ENCODE measurements at places on chromosomes 5 and 9.

GRCh38 chr5:110909950-110910349, 161.6 kb upstream of the TSLP start:
- no peak for DNase-seq

DNA sequence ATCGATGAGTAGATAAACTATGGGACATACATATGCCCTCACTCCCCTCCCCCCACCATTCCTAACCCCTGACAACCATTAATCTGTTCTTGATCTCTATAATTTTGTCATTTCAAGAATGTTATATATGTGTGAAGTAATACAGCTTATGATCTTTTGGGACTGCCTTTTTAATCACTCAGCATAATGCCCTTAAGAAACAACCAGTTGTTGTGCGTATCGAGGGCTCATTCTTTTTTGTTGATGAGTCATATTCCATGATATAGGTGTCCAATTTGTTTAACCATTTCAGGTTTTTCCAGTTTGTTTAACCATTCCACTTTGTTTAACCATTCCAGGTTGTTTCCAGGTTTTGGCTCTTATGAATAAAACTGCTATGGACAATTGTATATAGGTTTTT, 75.6 kb downstream of the ARHGEF28 start:
- DNase-seq: no peak

DNA sequence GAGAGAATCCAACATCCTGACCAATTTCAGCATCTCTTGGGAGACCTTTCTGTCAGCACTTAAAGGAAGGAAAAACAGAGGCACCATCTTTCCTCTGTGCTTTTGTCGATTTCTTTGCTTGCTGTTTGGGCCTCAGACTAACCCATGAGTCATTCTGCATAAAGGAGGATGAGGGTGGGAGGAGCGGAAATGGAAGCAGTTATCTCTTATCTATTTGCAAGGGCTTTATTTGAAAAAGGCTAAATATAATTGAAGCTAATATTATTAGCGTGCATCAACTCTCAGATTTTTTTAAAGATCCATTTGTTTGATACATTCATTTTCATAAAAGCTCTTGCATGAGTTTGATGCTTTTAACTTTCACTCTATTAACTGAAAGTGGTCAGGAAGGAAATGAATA, 72.9 kb downstream of the ZNF622 start:
- DNase-seq: no peak

DNA sequence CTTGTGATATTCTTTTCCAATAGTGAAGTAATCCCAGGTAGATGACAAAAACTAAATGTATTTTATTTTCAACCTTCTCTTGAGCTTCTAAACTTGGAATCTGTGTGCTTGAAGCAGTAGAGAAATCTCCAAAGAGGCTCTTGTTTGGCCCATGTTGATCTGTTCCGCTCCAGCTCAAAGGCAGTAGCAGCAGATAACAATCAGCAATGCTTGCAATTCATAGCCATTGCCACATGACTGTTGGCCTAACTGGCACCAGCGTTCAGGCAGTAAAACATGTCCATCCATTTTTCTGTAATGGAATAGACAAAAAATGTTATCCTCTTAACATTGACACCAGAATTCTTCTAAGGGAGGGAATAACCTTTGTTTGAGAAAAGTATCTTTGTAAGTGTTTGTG, 270.7 kb upstream of the MSX2 start:
- DNase-seq: no peak

DNA sequence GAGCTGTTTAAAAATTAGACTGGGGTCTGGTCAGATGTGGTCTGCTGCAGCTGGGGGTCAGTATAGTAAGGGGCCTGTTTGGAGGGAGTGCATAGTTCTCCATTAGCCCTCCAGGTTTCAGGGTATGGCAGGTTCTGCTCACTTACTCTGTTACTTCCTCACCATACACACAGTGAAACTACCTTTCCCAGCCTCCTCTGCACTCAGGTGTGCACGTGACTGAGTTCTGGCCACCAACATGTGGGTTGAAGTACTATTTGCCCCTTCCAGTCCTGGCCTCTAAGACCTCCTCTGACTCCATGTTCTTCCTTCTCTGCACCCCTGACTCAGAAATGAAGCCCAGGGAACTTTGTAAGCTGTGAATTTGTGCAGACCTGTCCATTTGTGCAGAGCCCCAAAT, 190.5 kb upstream of the CLINT1 start:
- DNase-seq: no peak

- DNase-seq: no peak
These were observed 69.6 kb downstream of the IL31RA start for GRCh38 chr5:55920784-55921183.

DNA sequence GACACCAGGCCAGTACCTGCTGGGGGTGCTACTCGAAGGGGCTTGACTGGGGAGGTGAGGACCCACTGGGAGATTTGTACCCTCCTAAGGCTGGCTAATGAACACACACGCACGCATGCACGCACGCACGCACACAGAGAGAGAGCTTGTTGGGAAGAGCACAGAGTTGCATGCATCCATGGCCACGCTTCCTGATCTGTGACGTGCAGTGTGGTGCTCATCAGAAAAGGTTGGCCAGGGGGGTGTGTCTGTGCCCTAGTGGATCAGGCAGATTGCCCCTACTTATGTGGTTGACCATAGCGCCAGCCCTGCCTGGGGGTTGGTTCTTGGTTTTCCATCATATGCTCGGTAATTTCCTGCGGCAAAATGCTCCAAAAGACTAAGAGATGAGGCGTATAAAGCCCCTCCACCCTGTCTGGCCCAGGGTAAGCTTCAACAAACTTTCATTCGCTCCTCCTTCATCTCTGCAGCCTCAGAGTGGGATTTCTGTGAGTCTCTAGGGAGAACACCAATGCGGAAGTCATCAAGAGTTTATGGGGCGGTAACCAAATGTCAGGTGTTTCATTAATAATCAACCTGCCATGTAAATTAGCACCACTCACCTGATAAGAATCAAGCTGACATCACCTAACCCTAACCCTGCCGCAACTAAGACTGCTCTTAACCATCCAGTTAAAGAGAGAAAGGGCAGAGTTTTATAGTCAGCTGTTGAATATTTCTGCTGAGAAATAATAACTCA, 8.0 kb upstream of the GFI1B start:
- no peak for DNase-seq

DNA sequence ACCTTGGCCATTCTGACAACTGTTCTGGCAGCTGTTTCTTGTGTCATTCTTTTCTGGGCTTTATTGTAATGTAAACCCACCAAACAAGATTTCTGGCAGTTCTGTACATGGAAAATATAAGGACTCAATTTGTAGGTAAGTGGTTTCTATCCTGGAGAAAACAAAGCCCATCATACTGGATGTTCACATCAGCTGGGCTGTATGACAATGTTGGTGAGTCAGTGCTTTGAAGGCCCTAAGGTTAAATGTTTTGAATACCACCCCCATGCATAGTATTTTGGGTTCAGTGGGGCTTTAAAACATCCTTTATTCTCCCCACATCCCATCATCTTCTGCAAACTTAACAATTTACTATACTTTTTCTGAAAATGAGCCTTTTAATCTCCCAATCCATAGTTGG, 52.5 kb downstream of the SH3GL2 start:
- no peak for DNase-seq

- peak; percentile 59 for DNase-seq
These were observed 60.8 kb downstream of the HINT1 start for GRCh38 chr5:131104169-131104808.

GRCh38 chr5:58466939-58467338, 7.1 kb upstream of the PLK2 start:
- peak; percentile 24 for DNase-seq

DNA sequence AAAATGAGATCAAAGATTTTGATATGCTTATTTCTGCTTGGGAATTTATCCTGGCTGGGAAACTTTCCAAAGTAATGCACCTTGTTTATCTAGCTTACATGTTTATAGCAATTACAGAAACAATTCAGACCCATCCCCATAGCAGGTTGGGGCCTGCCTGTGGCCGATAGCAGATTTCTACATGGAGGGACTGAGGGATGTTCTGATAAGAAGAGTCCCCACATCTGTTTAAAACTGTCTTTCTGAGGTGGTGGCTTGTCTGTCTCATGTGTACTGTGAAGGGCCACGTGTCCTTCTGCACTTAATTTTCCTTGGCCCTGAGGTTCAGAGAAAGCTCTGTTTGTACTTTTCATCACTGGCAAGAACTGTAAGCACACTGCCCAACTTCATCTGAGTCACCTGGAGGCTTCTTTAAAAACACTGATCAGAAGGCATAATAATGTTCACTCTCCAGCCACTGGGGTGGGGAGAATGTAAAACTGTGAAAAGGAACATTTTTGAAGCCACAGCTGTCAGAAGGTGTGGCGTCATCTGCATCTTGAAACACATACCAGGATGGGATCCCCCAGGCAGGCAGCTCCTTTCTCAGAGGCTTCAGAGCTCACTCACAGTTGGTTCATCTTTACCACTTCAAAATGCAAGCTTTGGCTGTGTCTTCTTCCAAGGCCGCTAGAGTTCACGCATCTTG, 80.3 kb downstream of the MAP1B start:
- DNase-seq: no peak

DNA sequence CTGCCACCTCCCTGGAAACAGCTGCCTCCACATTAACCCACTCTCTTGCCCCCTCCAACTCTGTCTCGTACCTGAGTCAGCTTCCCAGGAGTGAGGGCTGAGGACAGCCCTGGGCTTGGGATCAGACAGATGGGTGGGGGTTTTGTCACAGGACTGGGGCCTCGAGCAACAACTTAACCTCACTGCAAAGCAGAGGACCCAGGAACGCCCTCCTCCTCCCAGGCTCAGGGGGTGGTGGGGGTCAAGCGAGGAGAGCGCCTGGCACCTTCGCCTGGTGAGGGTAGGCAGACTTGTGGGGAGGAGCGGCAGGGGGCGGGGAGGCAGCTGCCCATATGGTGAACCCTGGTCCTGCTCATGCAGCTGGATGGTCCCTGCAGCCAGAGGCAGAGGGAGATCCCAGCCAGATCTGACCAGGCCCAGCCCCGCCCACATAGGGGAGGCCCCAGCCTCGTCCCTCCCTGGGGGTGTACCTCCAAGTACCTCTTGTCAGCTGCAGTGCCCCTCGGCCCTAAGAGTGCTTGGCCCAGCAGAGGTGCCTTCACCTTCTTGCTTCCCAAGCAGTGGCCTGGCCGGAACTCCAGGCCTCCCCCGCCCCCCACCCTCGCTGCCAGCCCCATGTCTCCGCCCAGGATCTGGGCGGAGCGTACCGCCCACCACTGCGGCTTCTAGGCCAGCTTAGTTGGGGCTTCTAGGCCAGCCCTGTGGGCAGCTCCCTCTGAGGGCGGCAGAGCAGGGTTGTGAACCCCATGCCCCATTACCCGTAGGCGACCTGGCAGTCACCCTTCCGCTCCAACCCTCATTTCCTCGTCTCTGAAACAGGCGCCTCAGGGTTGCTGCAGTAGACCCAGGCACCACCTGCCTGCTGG, at the start of gene SARDH:
TSS of gene SARDH (minus strand) at position 579 of the 866 bp plus-strand sequence. CDS start 4,179 bp downstream, outside the sequence.
- DNase-seq: peak; percentile 89

DNA sequence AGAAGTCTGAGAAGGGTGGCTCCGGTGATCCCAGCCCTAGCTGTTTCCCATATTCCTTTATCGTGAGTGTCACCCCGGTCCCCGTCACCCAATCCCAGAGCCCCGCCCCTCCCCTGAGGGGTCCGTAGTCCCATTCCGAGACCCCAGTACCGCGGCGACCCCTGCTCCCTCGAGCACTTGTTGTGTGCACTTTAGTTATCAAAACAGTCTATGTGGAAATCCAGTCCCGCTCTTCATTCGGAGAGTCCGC, 223 bp downstream of the LRSAM1 start:
- no peak for DNase-seq

DNA sequence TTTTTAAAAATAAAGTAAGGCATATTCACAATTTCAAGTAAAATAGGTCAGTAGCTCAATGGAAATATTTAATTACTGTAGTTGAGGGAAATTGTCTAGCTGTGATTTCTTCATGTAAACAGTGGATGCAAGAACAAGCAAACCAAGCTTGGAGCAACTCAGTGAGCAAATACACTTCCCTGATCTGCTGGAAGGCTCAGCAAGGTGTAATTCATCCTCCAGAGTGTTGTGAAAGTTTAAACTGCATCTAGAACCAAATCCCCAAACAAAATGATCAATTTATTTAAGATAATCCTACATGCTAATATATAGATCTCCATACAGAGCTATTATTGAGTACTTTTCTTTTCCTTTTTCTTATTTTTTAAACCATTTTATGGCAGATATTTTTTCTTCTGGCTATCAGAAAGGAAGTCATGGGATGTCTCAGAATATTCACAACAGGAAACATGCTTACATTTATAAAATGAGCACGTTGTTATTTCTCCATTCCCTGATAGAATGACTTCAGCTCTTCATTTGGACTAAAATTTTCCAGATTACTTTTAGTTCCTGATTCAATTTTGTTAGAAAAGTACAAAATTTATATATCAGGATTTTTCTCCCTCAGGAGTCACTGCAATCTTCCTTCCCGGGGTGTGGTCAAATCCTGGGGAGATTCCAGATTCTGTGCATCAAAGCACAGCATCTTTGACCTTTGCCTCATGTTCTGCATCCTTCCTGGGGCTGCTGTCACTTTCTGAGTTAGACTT, 219.2 kb upstream of the ELL2 start:
- DNase-seq: no peak

DNA sequence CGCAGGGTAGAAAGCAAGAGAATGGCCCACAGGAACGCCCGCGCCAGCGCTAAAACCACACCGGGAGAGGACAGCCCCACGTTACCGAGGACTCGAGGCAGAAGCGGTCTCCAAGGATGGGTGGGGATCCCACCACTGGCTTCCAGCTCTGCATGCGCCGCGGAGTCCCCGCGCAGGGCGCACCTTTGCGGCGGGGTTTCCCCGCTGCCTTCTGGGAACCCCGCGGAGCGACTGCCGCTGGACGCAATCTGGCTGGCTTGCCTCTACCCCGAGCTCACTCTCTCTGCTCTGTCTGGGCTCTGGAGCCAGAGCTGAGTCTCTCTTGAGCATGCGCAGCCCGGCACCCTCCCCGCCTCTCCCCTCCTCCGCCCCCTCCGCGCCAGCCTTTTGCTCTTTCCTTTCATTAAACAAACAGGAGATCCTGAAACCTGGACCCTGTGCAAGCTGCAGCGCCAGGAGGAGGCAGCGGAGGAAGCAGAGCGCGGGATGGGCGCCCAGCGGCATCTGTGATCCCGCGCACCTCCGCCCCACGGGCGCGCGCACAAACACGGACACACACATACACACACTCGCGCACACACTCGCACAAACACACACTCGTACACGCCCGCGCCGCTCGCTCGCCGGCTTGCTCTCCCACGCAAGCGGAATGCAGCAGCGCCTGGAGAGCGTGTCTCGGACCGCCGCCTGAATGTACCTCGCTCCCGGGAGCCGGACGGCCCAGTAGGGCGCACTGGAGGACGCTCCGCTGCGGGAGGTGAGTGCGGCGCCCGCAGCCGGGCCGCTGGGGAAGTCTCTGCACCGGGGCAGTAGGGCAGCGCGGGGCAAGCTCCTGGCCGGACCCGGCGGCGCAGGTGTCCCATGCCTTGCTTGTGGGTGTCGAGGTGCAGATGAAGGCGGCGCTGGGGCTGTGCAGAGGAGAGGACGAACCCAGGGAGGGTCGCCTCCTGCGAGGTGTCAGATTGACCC, at the start of gene PLPPR1:
TSS of gene PLPPR1 (plus strand) at position 382 of the 969 bp plus-strand sequence.
- DNase-seq: no peak

DNA sequence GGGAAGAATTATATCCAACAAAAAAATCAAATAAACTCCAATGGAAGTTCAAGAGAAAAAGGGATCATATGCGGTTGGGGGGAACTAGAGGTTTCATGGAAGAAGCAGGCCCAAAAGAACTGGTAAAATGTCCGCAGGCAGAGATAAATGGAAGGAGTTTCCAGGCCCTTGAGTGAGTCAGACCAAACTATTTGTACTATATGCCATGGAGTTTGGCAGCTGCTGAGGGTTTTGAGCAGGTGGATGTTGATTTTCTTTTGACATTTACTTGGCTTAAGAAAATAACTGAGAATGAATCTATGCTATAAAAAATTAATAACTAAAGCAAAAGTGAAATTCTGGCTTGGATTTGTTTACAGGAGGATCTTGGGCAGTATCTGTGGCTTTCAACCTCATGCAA, 33.7 kb downstream of the MINAR2 start:
- no peak for DNase-seq

All from inflammatory macrophage (primary cell).